ENCODE measurements at places on chromosomes 4 and X. TPM values are rescaled to one million over a fixed set of nuclear protein-coding genes. Genes with fewer than 3 reads are reported as not detected.

- no peak for DNase-seq
These were observed 372.7 kb downstream of the SH2D1A start for GRCh38 chrX:124719060-124719459.

DNA sequence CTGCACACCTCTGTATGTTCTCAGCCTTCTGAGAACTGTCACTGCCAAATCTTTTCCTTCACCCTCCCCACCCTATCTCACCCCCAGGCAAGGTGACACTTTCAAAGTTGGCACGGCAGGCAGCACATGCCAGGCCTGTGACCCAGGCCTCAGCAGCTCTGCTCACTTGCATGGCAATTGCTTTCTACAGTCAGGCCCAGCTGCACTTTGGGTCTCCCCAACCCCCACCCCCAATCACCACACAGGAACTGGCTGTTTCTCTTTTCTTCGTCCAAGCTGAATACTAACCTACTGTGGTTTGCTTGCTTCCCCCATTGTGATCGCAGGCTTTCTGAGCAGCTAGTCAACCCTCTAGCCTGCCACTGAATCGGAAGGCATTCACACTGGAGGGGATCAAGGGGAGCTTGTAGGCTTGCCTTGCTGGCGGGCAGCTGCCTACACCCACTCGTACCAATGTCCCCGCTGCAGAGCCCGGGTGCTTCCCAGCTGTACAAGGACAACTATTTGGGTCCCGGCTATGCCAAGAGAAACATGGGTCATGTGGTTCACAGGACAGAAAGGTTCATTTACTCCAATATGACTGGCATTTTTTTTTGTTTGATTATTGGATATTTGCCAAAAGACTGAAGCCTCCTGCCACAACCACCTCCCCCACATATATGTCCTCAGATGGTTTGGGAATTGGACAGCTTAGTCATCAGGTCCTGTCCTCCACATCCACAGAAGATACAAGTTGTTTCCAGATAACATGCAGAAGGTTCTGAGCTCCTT lies 28.1 kb downstream of the SLC25A43 start:
- no peak for DNase-seq

DNA sequence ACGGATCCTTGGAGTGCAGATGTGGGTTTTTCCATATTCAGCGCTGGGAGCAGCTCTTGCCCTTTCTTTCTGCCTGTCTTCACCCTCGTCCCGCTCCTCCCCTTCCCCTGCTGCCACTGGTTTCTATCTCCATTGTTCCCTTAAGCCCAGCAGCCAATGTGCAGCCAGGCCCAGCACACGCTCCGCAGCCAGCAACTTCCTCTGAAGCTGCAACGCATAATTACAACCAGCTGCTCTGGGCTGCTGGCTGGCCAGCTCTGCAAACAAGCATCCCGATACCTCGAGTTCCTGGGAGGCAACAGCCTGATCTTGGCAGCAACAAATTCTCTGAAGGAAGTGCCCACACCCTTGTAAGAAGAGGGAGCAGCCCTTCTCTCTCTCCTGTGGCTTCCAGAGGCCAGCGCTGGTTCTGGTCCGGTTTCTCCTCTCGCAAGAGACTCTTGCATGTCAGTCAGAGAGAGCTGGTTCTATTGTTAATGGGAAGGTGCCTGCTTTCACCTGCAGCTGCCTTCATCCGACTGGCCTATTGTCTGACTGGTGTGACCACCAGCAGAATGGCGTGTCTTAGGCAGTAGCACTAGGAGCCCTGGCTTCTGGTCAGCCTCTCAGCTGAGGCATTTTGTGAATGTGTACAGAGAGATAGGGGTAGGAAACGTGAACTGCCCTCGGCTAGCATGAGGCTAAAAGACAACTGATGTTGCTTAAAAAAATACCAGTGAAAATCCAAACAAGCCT lies 83.8 kb upstream of the MAML3 start:
- DNase-seq = peak; percentile 71

The RPL10 gene
- total RNA-seq = 4,679 TPM

GRCh38 chr4:30868111-30868895 lies 148.1 kb downstream of the PCDH7 start:
- DNase-seq = no peak

The DNAAF6 gene
- not detected for total RNA-seq

- DNase-seq = peak; percentile 44
These were observed 320.6 kb downstream of the ADGRL3 start for GRCh38 chr4:61520681-61521160.

DNA sequence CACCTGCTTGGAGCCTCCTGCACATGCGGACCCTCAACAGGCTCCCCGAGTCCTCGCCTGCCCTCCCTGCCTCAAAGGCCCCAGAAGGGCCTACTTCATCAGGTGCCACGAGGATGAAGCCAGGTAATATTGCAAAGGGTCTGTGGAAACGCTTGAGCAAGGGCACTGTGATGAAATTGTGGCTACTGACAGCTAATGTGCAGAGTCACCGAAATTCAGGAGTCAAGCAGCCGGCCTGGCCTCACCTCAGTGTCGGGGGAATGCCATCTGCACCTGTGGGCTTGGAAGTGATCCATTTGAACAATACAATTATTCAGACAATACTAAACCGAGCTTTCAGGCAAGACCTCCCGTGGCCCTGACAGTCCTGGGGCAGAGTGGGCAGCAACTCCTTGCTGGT lies 3.1 kb upstream of the FGFR3 start:
- DNase-seq = no peak

GRCh38 chr4:110625576-110626257 lies 2.8 kb upstream of the PITX2 start:
- no peak for DNase-seq

- DNase-seq = no peak
These were observed 318.0 kb upstream of the TAPT1 start for GRCh38 chr4:16544251-16544721.

GRCh38 chr4:151895671-151896070 lies 134.9 kb upstream of the GATB start:
- no peak for DNase-seq

- no peak for DNase-seq
These were observed 127.3 kb upstream of the PACRGL start for GRCh38 chr4:20572976-20573375.

Measured in HT-29 (cell line).